T-helper 1 cell (primary cell): ENCODE measurements at places on chromosomes 13 and 19.

DNA sequence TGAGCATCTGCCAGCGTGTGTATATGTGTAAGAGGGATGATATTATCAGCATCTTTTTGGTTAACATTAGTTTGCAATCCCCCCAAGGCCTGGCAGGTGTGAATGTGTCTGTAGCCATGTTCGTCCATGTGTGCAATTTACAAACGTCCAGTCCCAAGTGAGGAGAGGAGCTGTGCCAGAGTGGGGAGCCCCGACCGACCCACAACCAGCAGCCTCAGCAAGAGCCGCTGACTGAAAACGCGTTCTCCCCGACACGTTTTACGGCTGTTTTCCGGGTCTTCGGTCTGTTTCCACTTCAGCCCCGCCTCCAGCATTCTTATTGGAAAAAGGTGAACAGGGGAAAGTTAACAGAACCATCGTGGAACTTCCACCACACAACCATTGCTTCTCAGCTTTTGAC lies 119.1 kb upstream of the SOX1 start:
- DNase-seq = no peak

DNA sequence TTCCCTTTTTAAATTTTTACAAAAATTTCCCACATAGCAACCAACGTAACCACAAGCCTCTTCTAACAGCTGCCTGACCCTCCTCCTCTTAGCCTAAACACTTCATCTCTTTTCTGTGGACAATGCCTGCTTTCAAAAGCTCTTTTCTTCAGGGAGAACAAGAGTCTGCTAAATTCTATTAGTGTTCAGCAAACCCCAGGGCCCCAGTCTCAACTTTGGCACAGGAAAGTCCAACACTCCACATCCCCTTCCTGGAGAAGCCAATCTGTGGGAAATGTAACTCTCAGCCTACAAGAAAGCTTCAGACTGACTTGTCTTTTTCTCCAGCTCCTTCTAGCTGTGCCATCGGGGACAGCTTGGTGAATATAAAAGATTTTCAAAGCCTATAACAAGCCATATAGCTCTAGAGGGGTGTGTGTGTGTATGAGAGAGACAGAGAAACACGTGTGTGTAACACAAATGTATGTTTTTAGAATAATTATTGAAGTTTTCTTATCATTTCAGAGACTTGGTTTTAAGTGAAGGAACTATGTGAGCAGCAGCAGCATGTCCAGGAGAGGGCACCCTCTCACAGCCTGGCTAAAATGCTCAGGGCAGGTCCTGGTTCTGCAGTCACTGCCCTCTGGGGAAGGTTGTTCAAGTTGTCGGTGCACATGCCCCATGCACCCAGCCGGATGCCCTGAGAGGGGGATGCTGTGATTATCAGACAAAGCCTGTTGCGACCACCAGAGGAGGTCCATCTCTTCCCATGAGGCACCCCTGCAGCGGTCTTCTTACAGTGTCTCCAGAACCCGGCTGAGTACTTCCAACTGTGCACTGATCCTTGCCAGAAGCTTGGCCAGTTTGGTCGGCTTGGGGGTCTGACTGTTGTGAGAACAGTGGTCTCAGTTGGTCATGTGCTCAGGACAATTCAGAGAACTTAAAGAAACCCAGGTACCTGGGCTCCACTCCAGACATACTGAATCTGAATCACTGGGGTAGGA lies 34.4 kb downstream of the CCDC70 start:
- DNase-seq = peak; percentile 69

DNA sequence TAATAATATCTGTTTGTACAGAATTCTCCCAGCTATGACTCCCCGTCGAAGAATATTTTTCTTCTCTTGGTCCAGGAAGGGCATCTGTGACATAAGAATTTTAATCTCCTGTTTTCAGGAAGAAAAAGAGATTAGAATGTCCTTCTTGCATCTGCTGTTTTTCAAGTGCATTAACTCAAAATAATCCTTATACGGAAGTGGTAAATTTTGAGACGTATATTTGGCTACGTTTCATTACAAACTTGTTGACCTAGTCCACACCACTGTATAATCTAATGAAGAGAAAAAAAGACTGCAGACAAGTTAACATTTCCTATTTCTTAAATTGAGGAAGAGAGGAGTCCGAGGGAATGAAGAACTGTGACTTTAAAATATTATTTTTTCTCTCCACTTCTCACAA lies 959.9 kb downstream of the DIAPH3 start:
- no peak for DNase-seq

DNA sequence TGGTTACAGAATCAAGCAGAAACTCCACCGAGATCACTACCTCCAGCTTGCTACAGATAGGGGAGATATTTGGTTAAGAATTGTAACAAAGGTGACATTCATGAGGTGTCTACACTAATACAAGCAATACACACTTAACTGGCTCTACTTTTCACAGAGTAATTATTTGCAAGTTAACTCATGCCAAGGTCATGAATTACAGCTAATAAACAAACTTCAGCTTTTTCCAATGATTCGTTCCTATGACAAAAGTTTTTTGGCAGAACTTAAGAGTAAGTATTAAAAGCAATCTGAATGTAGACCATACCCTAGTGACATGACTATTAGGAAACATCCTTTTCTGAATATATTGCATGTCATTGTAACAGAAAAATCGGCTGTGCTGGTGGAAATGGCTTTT lies 72.1 kb downstream of the LHFPL6 start:
- no peak for DNase-seq

DNA sequence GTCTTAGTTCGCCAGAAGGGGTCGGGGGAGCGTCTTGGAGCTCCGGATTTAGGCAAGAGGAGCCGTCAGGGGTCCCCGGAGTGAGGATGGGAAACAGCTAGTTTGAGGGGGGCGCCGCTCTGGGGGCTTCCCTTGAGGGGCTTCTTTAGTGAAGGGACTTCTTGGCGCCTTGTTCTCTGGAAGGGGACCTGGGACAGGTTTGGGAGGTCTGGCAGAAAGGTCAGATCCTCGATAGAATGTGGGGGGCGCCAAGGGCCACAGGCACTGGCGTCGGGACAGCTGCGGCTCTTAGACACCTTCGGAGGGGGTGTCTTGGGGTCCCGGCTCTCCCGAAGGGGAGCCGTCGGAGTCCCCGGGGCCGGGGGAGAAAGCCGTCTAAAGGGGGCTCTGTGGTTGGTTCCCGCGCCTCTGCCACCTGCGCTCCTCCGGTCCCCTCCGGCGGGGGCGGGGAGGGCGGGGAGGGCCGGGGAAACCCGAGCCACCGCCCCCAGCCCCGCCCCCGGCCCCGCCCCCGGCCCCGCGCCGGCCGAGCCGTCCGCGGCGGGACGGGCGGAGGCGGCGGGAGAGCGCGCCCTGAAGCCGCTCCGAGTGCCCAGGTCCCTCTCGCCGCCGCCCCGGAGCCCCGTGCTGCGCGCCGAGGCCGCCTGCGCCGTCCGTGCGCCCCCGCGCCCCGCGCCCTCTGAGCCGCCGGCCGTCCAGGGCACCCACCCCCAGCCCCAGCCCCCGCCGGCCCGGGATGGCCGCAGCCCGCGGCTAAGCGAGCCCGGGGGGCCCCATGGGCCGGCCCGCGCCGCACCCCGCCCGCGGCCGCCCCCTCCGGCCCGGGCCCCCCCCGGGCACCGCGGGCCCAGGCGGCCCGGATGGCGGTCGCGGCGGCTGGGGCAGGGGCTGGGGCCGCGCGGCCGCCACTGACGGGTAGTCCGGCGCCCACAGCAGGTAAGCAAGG lies at the start of gene NRTN:
Gene NRTN, plus strand, starts transcription at position 552 of the 946 bp plus-strand sequence. CDS start 19,099 bp downstream, outside the sequence.
- DNase-seq = peak; percentile 43

- DNase-seq = no peak
These were observed 278.5 kb upstream of the HTR2A start for GRCh38 chr13:47175172-47175866.

GRCh38 chr19:32067685-32068084 lies 277.7 kb upstream of the ZNF507 start:
- no peak for DNase-seq

DNA sequence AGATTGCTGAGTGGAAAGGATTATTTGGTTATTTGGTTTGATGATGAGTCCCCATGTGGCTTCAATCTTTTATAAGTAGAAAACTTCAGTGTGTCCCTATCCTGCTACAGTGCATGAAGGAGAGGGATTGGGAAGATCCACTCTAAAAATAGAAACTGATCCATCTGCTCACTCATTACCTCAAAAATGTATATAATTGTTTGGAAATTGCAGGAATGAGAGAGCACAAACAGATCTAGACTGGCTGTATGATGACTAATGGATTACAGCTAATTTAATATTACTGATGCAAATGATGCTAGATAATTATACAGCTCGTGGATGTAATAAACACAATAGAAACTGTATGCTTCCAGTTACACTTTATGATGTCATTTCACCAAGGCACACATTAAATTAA lies 625.3 kb upstream of the PRR20A start:
- no peak for DNase-seq

DNA sequence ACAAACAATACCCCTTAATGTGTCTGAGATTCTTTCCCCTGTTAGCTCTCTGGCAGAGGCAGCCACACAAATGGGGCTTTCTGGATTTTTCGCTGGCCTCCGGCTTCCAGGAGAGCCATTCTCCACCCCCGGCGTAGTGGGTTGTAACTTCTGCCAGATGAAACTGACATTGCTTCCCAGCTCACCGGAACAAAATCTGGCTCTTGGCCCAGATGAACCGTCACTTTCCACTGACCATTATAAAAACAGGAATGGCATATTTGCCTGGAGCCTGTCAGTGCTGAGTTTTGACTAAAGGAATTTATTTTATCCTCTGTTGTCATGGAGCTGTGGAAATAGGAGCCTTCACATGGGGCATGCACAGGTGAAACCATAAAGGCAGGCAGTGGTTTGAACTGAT lies 120.6 kb upstream of the GPR12 start:
- no peak for DNase-seq

- DNase-seq = no peak
These were observed 34.4 kb upstream of the GATAD2A start for GRCh38 chr19:19371059-19371458.

GRCh38 chr13:77975358-77976042 lies 56.9 kb upstream of the EDNRB start:
- DNase-seq = no peak

DNA sequence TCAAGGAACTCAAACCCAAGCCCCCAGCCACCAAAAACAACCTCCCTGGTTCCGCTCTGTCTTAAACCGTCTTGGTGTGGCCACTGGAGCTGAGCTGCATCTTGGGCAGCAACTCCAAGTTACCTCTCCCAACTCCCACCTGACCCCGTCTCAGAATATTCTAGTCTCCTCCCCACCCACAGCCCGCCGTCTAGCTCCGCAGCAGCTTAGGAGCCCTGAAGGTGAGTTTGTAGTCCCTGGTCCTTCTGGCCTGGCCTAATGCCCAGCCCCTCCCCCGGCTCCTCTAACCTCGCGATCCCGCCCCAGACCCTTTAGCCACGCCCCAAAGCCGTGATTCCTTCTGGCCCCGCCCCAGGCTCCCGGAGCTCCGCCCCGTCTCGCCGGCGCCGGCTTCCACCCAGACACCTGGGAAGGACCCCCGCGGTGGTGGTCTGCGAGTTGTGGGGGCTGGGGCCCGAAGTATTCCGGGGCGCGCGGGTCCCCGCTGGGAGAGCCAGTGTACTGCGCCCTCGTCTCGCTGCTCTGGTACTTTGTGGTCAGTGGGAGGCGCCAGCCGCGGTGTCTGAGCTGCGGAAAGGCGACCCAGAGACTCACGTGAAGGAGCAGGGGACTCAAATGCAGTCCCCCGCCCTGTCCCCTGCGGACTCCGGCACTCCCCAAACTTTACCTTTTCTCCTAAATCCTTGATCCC lies 2.5 kb upstream of the LHB start:
- DNase-seq = peak; percentile 58

DNA sequence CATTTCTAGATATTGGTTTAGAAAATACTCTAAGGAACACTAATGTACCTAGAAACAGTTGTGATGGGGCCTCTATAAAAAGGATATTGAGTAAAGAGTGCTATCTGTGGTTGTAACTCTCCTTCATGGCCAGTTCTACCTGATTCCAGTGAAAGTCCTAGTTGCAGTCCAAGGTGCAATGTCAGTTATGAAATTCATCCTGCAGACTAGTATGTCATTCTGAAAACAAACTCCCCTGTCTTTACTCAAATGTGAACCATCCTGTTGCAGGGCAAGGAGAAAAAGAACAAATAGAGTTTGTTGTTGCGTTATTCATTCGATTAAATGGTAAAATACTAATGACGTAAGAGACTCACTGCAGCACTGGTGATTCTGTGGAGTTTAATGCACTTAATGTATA lies 18.3 kb upstream of the N4BP2L1 start:
- DNase-seq = no peak

DNA sequence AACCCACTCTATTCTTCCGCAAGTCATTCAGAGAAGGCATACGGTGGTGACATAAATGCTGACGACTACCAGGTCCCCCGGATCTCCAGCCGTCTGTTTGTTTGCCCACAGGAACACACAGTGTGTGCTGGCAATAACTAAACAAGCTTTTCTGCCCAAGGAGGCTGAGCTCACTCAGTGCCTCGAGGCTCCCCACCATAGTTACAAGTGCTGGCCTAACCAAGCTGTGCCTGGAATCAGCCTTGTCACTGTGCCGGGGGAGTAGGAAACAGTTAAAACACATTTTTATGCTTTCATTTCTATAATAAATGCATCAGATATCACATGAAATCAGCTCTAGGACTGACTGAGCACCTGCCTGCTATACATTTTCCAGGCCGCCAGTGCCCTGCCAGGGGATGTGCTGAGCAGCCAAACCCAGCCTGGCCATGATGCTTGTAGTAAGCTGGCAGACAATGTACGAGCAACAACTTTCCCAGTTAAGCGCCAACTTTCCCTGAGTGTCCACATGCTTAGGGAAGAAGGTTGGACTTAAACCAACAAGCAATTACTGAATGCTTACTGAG lies 28.1 kb downstream of the BRD4 start:
- no peak for DNase-seq

DNA sequence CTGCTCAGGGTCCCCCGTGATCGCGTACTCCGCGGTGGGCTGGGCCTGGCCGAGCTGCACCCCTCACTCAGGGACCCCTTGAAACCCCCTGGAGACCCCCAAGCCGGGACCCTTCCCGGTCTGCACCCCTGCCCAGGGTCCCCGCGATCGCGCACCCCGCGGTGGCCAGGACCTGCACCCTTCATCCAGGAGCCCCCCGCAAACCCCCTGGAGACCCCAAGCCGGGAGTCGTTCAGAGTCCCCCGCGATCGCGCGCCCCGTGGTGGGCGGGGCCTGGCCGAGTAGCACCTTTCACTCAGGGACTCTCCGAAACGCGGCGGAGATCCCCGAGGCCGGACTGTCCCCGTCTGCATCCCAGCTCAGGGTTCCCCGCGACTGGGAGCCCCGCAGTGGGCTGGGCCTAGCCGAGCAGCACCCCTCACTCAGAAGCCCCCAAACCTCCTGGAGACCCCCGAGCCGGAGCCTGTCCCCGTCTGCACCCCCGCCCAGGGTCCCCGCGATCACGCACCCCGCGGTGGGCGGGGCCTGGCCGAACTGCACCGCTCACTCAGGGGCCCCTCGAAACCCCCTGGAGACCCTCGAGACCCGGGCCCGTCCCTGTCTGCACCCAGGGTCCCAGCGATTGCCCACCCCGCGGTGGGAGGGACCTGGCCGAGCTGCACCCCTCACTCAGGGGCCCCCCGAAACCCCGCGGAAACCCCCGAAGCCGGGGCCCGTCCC lies 748 bp downstream of the LMNB2 start:
- peak; percentile 47 for DNase-seq

- DNase-seq = no peak
These were observed 28.2 kb upstream of the PSG7 start for GRCh38 chr19:42965176-42965575.

GRCh38 chr19:30263830-30264381 lies 108.3 kb upstream of the ZNF536 start:
- no peak for DNase-seq

- DNase-seq = no peak
These were observed 1123.3 kb downstream of the EFNB2 start for GRCh38 chr13:105412171-105412570.

GRCh38 chr13:78759704-78760103 lies 100.7 kb upstream of the OBI1 start:
- no peak for DNase-seq

GRCh38 chr19:280541-281009 lies 10.6 kb downstream of the PLPP2 start:
- DNase-seq = no peak
